Kidney epithelial cell (primary cell): ENCODE measurements at places on chromosomes 12 and 14. TPM values are rescaled to one million over a fixed set of nuclear protein-coding genes. Genes with fewer than 3 reads are reported as not detected.

GARIN6 gene
- not detected in 2 replicates for total RNA-seq

CCNB1IP1 gene
- 236 and 246 TPM in 2 replicates for total RNA-seq

FAM186B gene
- total RNA-seq: 0.14 and 0.21 TPM in 2 replicates

MYO1H gene
- total RNA-seq: not detected in 2 replicates

PHLDA1 gene
- total RNA-seq: 111 and 113 TPM in 2 replicates

BEGAIN gene
- total RNA-seq: 3.2 and 9.3 TPM in 2 replicates

IL31 gene
- total RNA-seq: not detected in 2 replicates

IGF1 gene
- under 0.01 TPM in 1 of 2 replicates, not detected in the other for total RNA-seq

GALC gene
- 32.3 and 33.3 TPM in 2 replicates for total RNA-seq

TULP3 gene
- total RNA-seq: 19.1 and 21.2 TPM in 2 replicates

DNA sequence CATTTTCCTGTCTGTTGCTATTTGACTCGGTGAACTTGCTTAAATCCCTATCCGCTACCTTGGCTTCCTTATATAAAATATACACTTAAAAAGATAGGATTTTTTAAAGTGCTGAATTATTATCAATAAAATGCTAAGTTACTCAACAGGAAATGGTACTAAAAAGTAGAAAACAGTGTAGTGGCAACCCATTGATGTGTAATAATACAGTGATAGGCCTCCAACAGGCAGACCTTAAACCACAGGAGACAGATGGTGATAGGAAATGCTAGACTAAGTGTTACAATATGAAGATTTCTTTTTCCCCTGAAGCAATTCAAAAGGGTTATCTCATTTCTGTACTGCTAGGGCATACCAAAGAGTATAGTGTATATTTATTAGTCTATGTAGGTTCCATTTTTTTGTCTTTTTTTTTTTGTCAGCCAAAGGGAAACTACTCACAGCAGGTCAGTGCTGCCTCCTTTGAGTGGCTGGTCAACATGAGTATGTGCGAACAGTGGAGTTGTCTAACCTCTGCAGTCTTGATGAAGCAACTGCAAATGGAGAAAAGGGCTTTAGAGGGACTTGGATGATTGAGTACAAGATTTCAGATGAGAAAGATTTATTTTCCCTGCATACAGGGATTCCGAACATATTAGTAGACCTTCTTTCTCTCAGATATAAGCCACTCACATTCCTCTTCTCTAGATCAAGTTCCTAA, 183.8 kb downstream of the ACSS3 start:
- DNase-seq: no peak

DNA sequence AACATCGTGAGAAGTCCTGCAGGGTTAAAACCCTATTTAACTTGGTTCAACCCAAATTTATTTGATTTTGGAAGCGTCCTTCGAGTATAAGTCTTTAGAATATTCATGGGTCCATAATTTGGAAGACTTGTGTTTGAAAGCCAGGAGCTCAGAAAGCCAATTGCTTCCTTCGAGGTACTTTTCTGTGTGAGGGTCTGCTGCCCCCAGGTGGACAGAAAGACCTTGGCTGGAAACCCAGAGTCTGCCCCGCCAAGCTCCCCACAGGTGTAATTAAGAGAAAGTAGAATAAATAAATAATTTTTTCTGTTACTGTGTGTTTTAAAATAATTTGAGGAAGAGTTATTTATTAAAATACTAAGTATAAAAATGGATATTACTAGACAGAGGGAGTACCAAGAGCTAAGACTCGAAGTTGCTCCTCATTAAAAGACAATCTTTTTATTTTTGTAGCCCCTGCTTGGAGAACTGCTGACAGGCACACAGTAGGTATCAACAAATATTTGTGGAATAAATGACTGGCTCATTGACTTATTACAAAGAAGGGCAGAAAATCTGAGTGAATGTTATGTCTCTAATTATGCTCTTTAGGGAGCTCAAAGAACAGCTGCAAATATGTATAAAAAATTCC, 105.8 kb downstream of the PAH start:
- no peak for DNase-seq

DNA sequence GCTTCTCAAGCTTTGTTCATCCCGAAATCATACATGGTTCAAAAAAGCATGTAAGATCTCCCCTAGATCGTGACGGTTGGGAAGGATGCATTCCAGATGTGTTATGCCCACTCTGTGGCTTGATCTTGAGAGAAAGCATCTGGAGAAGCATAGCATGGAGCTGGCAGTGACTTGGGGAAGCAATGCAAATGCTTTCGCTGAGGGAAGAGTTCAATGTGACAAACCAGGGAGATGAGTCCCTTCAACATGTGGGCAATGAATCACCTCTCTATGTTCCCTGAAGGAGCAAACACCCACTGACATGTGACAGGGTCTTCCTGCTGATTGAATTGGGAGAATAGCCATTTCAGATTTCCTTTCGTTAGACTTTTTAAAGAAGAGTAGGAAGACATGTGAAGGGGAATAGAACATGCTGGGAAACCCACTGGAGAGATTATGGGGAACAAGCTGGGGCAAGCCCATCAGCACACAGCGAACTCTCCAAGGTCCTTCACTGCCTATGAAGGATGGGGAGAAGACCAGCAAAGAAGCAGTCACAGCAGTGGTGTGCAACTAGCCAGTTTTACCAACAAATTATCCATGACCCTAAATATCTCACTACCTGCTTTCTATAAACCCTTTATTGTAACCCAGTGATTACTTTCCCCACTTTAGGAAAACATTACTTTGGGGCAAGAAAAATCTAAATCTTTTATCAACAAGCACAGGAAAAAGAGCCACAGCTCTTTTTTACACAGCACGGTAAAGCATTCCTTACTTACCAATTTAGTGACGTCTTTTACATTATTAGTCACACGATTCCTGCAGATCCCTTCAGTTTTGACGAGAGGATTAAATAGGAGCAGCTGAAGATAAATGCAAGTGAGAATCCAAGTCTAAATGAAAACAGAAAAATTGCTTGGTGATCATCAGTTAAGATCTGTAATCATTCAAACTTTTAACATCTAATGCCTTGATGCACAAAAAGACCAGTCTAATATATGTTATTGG, 35.0 kb downstream of the KITLG start:
- DNase-seq: no peak

DNA sequence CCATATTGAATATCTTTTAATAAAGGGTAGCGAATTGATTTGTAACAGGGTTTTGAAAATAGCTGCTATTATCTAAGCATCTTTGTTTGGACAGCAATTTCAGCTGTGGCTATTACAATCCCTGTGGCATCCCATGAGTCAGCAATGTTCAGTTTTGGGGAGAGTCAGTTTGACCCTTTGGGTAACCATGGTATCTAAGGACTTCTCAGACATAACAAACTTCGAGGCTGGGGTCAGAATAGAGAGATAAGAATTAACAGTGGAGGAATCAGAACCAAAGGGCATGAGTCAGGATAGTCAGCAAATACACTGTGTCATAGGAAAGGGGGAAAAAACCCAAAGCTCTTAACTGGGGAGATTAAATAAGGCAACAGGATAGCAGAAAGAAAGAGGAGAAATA, 11.7 kb upstream of the PTHLH start:
- DNase-seq: no peak

- no peak for DNase-seq
These were observed 3.1 kb downstream of the EMP1 start for GRCh38 chr12:13199592-13199991.

DNA sequence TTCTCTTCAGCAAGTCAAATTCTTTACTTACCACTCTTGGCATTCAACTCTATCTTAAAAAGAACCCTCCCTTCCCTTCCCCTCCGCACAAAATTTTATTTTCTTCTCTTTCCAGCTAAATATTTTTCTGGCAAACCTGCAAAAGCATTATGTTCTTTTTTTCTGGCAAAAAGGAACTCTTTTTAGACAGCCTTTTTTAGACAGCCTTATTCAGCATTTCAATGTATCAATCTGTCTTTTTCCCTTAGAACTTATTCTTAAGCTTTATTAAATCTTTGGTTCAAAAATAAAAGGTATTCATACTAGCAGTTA, 50.5 kb downstream of the SPTLC2 start:
- DNase-seq: no peak

DNA sequence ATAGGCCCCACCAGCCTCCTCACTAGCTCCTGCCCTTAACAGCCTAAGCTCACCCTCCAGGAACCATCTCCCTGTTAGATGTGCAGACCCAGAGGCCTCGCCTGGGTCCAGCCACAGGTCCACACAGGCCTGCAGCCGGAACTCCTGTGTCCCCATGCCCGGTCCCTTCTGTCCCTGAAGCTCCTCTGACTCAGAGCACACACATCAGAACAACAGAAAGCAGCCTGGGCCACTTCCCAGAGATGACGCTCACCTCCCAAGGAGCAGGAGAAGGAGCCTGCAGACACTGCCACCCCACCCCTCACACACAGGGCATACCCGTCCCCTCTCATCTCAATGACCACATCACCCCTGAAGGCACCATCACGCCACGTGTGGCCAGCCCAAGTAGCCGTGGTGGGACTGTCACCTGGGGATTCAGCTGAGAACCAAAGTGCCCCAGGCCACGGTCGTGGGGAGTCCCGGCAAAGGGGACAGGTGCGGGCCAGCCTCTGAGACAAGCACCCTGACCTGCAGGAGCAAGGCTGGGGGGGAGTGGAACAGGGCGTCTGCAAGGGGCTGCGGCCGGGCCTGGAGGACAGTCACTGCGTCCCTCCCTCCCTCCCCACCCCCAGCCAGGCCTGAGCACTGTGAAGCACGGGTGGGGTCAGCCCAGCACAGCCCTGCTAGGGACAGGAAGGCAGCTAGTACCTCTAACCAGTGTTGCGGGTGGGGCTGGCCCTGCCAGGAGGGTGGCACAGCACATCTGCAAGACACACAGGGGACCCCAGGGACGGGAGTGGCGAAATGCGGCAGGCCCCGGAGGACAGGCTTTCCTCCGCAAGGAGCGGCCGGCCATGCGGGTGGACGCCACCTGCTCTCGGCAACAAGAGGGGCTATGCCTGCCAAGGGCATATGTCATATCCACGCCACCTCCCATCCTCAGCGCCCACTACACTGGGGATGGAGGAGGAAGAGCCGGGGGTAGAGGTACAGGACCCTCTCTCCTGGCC, 5.5 kb downstream of the AKT1 start:
- no peak for DNase-seq

- DNase-seq: no peak
These were observed 126.9 kb downstream of the KTN1 start for GRCh38 chr14:55706893-55707292.

DNA sequence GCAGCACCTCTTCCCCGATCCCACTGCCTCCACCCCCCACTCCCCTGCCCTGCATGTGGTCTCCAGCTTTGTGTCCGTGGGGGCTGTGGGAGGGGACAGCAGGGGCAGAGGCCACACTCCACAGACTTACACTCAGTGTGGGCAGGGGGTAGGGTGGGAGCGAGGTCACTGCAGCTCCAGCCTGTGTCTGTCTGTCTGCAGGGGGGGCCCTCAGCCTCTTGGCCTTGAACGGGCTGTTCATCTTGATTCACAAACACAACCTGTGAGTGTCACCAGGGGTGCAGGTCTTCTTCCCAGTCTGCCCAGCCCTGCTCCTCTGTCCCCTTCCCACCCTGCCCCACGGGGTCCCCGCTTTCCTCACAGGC, 6.5 kb downstream of the NOC4L start:
- no peak for DNase-seq

GRCh38 chr14:103143506-103143905, 20.2 kb downstream of the TNFAIP2 start:
- no peak for DNase-seq

- peak; percentile 7 for DNase-seq
These were observed 31.2 kb downstream of the CCDC59 start for GRCh38 chr12:82326905-82327503.

DNA sequence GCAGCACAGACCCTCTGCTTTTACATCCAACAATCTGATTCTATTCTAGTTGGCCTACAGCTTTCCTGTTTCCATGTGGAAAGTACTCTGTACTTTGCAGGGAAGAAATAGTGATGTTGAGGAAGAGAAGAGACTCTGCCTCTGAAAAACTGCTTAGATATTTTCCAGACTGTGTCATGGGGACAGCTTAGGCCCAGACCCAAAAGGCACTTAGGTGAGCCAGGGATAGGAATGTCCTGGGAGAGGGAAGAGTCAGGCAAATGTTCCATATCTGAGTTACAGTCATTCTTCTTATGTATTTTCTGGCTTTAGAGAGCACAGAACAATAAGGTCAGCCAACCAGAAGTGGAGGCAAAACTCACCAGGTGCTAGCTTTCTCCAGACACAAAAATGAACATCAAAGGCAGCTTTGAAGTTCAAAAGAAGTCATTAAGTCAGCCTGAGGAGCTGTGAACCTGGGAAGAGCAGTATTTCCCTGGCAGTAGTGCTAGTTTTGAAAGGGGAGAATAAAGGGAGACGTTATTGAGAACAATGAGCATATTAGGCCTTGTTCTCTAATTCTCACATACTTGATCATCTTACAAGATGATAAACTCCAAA, 199.7 kb upstream of the LMNTD1 start:
- DNase-seq: no peak

DNA sequence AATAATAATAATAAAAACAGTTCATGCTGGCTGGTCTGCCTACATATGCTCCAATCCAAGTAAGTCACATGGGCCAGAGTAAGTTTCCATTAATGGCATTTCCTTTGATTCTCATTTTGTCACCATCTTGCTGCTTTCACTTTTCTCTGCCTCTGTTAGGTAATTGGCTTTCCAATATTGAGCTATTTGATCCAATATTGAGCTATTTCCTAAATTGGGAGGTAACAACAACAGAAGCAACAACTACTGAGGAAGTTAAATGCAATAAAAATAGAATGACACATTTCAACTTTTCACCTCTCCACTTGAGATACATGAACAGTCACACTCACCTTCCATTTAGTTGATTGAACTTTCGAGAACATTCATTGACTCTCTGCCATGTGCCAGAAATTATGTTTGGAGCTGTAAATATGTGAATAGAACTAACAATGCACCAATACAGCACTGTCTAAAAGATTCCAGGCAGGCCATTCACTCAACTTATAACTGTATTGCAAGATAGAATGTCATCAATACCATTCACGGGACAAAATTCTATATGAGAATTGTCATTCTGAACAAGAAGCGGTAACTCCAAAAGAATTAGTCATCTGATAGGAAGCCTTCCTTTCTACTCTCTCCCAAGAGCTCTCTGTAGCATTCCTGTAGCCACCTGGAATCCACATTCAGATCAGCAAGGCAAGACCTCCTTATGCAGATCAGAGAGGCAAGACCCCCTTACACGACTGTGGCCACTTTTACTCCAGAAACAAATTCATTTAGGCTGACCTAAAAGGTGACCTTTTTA, 136.4 kb downstream of the PHLDA1 start:
- no peak for DNase-seq

- peak; percentile 61 for DNase-seq
These were observed 1.9 kb upstream of the DYNC1H1 start for GRCh38 chr14:101962503-101962874.

GRCh38 chr14:88518592-88519512, 36.0 kb downstream of the PTPN21 start:
- peak; percentile 35 for DNase-seq
